T-helper 9 cell (primary cell): ENCODE measurements at places on chromosomes 2 and 18.

- no peak for DNase-seq
These were observed 157.6 kb downstream of the LRATD1 start for GRCh38 chr2:14790041-14790640.

DNA sequence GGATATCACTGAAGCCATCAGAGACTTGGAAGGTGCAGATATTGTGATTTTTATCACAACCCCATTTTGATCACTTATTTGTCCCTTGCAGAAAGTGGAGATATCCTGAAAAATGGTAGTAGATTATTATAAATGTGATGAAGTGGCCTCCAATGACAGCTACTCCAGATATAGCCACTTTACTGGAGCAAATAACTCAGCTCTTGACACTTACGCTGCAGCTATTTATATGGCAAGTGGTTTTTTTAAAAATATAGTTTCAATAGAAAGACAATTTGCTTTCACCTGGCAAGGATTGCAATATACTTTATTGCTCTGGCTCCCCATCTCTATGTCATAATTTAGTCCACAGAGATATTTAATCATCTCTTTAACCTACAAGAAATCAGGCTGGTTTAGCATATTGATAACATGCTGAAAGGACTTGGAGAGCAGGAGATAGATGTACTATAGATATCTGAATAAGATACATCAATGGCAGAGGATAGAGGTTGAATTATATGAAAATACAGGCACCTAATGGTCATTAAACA, 182.8 kb upstream of the SKOR2 start:
- no peak for DNase-seq

DNA sequence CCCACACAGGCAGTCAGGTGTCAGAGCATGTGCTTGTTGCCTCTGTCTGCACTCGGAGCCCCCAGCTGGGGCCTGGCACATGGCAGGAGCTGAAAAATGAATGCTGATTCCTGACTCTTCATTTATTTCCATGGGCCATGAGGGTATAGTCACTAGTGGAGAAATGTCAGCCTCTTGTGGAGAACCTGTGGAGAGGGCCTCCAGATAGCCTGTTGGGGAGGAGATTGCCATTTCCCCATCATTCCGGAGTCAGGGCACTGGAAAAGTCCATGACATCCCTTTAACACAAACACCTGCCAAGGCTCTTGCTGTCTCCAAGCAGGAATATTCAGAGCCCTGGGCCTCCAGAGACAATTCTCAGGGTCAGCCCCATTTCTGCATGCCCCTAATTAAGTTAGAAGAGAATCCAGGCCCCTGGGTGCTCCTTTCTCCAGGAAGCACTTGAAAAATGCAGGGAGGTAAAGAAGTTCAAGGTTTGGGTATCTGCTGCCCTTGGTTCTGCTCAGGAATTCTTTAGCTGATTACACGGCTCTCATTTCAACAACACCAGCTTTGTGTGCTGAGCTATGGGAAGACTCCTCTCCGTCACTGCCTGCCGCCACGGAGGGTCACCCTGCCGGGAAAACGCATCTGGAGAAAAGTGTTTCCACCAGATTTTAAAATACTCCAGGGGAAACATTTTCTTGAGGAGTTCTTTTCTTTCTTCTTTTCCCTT, 311.3 kb downstream of the MYCN start:
- no peak for DNase-seq

DNA sequence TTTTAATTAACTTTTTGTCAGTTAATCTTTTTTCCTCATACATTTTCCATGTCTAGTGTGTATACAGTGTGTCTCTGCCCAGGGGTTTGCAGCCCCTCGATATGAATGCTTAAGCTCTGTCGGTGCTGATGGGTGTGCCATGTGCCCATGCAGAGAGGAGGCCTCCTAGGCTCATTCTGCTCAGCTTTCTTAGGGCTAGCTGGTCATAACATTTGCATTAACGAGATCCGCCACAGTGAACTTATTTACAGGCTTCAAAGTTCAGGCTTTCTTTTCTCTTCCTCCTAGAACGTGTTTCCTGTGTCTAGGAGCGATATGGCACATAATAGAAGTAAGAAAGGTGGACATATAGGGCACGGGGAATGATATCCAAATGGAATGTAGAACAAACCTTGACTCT, 783.3 kb downstream of the PLCL1 start:
- no peak for DNase-seq

DNA sequence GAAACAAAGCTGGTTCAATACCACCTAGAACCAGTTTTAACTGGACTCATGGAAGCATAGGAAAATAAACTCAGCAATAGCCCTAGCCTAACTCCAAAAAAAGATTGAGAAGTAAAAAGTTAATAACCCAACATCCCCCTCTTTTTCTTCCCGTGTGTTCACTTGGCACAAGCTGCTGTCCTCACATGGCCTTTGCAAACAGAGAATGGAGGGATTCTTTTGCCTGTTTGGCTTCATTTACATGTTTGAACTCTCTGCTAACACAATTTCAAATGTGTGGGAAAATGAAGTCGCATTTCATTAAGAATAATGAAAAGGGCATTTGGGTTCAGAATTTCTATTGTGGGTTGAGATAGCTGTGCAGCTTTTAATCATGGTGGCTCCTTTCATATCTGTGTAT, 589.2 kb upstream of the LRRTM1 start:
- DNase-seq, result no peak

GRCh38 chr2:96267159-96267971, 1.3 kb downstream of the CIAO1 start:
- DNase-seq, result peak; percentile 32

DNA sequence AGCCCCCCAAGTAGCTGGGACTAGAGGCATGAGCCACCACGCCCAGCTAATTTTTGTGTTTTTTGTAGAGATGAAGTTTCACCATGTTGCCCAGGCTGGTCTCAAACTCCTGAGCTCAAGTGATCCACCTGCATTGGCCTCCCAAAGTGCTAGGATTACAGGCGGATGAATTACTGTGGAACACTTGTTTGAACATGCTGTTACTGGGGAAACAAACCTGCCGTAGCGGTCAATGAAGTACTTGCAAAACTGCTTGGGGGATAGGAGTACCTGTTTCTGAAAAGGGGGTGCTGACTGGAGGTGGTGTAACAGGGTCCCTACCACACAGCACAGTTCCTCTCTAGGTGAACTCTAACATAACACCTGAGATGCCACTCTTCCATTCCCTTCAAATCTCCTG, 5.9 kb upstream of the IMPACT start:
- DNase-seq, result no peak

GRCh38 chr18:46134920-46135675, 30.9 kb downstream of the HAUS1 start:
- DNase-seq, result no peak

DNA sequence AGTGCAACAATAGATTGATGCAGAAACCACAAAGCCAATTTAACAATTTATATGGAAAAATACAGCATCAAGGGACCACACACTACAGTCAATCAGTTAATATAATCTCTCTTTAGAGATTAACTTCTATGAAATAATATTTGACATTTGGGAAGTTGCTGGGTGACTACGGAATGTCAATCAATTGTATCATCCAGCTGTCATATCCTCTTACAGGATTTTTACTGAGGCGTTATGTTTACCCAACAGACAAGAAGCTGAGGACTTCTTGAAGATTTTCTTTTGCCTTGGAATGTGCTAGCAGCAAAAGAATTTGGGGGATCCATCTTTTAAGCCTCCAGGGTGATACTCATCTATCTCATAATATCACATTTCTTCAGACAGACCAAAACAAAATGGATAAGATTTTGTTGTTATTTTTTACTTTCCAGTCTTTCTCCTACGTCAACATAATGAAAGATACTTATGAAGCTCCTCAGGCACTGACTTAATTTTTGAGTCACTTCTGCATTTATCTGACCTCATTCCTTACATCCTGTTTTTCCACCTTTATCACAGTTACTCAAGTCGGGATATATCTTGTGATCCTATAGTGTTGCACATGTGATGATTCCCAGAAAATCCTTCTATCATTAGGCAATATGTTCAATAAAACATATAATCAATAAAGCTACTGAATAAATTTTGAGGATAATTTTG, 227.2 kb upstream of the SPHKAP start:
- no peak for DNase-seq

- no peak for DNase-seq
These were observed 110.2 kb upstream of the THOC1 start for GRCh38 chr18:378079-378478.

DNA sequence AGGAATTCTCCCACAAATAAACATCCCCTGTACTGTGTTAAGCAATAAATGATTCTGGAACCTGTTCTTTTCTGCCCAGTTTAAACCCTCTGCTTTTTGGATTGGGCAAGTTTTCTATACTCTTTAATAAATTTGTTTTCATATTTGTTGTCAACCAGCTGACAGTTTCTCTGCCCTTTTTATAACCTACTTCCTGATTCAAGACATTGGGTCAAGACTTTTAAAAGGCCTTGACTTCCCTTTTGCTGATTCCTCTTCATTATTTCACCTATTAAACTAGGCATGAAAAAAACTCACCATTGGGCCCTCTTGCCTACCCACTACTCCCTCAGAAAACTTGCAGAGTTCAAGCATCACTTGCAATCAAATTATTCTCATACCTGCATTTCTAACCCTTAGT, 459.5 kb downstream of the ARHGAP15 start:
- no peak for DNase-seq

DNA sequence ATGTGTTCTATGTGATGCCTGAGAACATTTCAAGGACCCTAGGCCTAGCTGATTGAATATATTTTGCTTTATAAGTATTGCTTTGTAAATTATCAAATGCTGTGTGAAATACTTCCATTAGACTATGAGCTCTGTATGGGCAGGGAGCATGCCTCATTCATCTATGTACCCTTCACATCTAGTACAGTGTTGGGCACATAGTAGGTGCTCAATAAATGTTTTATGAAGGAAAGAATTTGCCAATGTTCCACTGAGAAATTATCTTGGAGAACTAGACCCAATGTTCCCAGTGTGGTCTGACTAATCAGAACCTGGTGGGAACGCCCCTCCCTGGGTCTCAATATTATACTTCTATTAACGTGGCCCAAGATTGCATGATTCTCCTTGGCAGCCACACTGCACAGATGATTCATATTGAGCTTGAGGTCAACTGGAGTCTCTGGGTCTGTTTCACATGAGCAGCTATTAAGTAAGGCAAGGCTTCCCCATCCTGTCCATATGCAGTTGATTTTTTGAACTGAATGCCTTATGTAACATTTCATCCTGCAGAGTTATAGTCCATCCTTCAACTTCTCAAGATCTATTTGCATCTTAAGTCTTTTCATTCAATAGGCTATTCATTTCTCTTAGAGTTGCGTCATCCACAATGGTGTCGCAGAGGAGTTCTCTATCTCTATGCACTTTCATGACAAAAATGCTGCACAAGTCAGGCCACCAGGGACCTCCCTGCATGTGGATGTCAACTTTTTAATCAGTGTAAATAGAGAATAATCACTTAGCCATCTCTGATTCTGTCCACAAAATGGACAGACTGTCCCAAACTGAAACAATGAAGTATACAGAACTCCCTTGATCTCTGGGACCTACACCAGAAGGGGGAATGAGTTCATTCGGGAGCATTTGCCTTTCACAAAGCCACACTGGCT, 257.6 kb downstream of the CYP26B1 start:
- no peak for DNase-seq

DNA sequence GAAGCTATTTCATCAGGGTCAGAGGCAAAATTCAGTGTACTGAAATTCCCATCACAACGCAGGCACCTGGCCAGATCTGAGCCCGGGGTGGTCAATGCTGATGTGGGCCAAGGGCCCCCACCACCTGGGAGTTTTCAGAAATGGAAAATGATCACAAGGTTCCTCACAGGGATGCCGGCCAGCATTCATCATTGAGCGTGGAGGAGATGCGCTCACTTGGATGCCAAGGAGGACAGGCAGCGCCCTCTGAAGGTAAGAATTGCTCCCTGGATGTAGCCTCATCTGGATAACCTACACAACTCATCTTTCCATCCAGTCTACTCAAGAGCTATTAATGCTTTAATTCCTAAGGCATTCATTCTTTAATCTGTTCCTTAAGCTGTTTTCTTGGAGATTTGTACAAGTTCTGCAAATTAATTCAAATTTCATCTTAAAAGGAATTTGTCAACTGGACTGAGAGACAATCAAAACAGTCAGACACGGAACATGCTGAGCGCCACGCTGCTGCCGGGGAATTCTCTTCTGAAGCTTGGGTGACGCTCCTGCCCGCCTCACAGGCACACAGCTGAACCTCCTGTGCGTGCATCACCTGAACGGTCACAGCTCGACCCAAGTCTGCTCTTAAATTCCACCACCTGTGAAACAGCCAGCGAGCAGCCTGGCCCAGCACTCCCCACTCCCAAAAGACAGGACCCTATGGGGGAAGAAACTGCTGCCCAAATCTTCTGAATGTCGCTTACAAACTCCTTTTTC, 206.7 kb downstream of the HDAC4 start:
- DNase-seq, result no peak
